ENCODE measurements at places on chromosomes 16 and 17. TPM values are rescaled to one million over a fixed set of nuclear protein-coding genes. Genes with fewer than 3 reads are reported as not detected.
A peak's percentile ranks its signal among the peaks of the same experiment; 100 is the strongest.

DNA sequence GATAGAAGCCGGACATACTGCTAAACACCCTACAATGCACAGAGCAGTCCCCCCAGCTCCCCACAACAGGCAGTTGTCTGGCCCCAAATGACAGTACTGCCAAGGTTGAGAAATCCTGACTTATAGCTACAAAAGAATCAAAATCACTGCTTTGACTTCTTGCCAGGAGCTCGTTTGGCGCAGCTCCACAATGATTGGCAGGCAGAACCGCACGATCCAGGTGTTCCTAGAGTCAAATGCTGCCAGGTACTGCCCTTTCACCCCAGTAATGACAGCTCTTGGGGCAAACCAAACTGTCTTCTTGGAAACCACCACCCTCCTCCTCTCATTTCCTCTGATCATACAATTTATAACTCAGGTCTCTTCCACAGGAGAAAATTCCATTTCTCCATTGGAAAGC is 2.2 kb upstream of the TMC5 start:
- DNase-seq = no peak

- DNase-seq = peak; percentile 57
Observed at GRCh38 chr17:56929362-56929969, 15.6 kb upstream of the TRIM25 start.

DNA sequence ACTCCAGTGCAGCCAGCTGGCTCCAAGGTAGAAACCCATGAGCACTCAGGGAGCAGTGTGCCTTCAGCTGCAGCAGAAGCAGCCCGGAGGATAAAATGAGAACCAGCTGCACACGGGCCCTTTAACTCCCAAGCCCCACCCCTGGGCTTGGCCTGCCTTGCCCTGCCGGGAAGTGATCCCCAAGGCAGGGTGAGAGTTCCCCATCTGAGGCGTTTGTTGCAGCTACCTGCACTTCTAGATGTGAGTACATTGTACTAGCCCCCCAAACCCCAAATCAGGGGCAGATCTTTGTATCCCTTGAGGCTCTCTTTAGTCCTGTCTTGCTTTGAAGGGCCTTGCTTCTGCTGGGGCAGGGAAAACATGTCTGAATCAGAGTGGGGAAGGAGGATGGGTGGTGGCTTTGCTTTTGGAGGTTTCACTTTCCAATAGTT is at the start of gene MVP:
TSS of gene MVP (plus strand) at position 192 of the 431 bp plus-strand sequence. CDS start 10,088 bp downstream, outside the sequence.
- peak; percentile 72 for DNase-seq

GRCh38 chr17:21140911-21141310 is 14.1 kb downstream of the DHRS7B start:
- DNase-seq = peak; percentile 41

DNA sequence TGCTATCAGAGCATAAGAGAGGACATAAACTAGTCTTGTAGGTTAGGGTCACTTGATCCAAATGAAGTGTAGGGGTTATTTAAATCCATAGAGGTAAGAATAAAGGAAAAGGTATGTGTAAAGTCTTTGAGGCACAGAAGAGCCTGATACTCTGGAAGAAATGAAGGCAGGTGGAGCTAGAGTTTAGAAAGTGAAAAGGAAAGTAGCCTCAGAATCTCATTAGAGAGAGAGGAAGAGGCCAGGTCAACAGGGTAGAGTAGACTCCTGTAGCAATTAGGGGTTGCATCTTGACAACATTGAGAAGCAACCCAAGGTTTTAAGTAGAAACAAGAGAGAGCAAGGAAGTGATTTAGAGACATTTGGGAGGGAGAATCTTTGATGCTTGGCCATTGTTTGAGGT is 235.2 kb upstream of the SOX9 start:
- DNase-seq = no peak

DNA sequence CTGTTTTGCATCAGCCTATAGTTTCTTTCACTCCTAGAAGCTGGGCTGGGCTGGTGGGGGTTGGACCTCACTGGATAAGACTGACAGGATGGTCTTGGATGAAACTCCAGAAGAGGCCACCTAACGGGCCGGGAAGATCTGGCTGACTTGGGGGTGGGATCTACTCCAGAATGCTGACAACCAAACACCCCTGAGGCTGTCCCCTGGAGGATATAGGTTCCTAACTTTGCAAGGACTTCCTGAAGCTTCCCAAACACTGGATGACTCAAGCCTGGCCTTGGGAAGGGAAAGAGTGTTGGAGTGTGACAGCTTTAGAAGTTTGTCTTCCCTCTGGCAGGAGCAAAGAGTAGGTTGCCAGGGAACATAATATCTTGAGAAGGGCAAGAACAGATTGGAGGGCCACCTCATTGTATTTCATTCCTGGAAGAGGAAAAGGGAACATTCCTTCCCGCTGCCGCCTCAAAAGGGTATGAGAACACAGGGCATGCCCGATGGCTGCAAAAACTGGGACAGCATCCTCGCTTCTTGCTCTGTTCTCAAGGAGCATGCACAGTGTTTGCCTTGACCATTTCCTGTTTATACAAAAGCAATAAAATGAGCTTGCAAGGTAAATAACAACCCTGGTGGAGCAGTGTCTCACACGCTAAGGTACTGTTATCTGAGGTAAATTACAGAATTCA is 6.8 kb upstream of the CYB5B start:
- DNase-seq = no peak

Gene LCAT
- total RNA-seq = 9.8 TPM

DNA sequence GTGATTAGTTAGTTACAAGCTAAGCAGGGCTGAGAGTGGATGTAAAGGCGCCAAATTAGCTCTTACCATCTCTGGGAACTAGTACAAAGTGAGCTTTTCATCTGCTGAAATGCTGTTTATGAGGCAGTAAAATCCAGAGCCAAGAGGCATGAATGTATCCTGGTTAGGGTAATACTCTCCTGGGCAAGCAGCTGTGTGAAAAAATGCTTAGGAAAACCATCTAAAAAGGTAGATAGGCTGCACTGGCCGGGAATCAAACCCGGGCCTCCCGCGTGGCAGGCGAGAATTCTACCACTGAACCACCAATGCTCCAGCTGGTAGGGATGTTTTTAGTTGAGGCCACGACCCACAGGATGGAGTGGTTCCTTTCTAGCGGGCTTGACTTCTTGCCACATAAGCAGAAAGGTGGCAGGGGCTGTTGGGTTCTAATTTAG is 23.0 kb downstream of the VAC14 start:
- DNase-seq = no peak

DNA sequence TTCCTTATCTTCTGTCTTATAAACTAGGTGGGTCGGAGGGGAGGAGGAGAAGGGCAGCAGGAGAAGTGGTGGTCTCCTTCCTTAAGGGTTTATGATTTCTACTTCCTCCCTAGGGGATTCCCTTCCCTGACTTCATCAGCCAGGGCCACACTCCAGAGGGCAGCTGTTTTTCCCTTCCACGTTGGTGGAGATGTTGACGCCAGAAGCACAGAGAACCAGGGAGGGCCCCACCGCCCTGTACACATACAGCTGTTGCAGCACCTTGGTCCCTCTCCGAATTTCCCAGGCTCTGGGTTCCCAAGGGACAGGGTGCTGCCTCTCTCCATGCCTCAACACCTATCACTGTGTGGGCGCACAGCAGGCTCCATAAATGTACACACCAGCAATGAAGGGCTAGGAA is 5.6 kb upstream of the SLC6A4 start:
- no peak for DNase-seq

DNA sequence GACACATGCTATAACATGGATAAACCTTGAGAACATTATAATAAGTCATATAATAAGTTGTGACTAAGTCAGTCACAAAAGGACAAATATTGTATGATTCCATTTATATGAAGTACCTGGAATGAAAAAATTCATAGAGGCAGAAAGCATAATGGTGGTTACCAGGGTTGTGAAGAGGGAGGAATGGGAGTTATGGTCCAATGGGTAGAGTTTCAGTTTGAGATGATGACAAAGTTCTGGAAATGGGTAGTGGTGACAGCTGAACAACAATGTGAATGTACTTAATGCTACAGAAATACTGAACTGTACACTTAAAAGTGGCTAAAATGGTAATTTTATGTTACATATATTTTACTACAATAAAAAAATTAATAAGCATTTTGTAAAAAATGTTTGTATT is 49.7 kb downstream of the MYO1D start:
- no peak for DNase-seq

Gene PGAP3
- total RNA-seq = 12.4 TPM

GRCh38 chr16:25228372-25228771 is 11.6 kb downstream of the AQP8 start:
- DNase-seq = no peak

DNA sequence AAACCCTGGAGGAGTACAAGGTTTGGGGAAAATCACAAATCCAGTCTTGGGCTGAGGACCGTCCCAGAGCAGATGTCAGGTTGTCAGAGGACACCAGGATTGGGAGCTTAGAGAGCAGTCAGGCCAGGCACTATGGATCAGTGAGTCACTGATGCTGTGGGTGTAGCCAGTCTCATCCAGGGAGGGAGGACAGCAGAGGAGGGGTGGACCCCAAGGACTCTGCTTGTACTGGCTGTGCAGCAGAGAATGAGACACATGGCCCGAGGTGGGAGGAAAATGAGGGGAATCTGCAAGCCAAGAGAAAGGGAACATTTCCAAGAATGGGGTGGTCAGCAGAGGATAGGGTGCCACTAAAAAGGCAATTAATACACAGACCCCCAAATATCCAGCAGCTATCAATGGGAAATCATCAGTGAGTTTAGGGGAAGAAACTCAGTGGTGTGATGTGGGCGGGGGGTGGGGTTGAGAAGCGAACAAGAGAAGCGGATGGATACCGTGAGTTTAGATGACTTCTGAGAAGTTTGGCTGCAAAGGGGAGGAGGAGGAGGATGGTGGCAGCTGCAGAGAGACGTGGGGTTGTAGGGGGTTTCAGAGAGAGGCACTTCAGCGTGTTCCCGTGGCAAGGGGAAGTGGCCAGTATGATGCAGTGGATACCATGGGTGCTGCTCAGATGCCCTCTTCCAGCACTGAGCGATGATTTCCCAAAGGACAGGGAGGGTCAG is 43.9 kb downstream of the ARHGAP27 start:
- no peak for DNase-seq

GRCh38 chr17:27494192-27495091 is 38.2 kb downstream of the KSR1 start:
- no peak for DNase-seq

DNA sequence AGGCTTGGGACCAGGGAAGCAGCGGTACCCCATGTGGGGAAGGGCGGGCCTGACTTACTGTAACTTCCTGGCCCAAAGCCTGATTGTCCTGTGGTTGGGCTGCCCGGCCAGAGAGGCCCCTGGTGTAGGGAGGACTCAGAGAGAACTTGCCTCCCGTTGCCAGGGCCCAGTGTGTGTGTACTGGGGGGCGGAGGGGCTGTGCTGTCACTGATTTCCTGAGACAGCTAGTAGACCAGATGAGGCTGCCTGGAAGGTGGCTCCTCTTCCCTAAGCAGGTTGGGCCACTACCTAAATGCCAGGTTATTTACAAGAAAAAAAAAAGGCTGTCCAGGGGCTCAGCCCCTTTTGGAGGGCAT is 16.7 kb downstream of the SOCS3 start:
- DNase-seq = no peak

DNA sequence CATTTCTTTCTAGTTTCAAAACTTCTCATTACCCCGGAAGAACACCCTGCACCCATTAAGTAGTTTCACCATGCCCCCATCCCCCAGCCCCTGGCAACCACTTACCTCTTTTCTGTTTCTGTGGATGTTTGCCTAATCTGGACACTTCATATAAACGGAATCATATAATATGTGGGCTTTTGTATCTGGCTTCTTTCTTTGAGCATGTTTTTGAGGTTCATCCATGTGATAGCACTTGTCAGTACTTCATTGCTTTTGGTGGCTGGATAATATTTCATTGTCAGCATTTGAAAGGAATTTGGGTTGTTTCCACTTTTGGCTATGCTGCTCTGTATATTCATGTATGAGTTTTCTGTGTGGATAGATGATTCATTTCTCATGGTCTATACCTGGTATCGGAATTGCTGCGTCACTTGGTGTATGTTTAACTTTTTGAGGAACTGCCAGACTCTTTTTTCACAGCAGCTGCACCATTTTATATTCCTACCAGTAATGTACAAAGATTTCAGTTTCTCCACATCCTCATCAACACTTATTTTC is 30.0 kb upstream of the SLC5A10 start:
- DNase-seq = peak; percentile 45

GRCh38 chr17:40509626-40510327 is 8.4 kb upstream of the TNS4 start:
- no peak for DNase-seq

DNA sequence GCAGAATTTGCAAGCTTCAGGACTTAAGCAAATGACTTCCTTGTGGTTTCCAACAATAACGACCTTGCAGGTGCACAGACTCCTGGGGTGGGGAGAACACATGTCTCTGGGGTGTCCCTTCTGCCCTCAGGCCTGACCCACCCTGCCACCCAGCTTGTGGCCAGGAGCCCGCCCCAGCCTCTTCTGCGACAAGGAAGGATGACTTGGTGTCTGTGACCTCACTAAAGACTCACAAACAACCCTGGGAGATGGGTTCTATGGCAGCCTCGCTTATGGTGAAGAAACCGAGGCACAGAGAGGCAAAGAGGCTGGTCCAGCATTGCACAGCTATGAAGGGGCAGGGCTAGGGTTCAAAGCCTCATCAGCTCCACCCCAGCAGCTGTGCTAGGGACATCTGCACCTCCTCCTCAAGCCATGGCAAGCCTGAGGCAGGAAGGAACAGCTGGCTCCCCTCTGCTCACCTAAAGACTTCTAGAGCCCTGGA is 2.6 kb downstream of the ATP2A3 start:
- DNase-seq = peak; percentile 97

Gene BICDL2
- not detected for total RNA-seq

GRCh38 chr17:48809182-48809581 is 7.8 kb downstream of the TTLL6 start:
- no peak for DNase-seq

Gene FOXF1
- not detected for total RNA-seq

GRCh38 chr17:78589885-78590284 is 12.7 kb upstream of the DNAH17 start:
- no peak for DNase-seq

DNA sequence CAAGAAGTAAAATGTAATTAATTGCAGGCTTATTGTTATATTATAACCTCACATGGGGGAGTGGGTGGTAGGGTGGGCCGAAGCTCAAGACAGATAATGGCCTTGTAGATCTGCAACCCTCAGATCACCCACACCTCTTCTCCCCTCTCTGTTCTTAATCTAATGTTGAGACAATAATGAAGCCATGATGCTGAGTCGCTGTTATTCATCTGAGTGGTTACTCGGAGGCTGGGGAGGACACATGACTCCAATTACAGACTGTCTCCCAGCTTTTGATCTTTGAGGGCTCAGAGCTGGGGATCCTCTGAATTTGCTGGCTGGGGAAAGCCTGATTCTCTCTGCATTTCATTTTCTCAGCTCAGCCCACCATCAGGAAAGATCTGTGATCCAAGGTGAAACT is 275.3 kb downstream of the SHISA9 start:
- no peak for DNase-seq

DNA sequence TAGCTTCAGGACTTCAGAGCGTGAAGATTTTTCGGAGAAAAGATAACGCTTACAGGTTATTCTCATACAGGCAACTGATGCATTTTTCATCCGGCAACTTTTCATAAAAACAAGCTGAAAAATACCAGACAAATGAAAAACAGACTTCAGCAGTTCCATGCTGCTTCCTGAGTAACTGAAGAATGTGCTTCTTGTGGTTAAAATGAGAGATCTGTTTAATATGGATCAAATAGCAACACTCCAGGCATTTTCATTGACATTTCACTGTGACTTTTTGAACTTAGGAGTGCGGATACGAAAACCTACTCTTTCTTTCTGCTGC is 705 bp upstream of the PITPNC1 start:
- DNase-seq = no peak

- DNase-seq = no peak
Observed at GRCh38 chr16:14436401-14436955, 193.6 kb downstream of the PARN start.

- DNase-seq = no peak
Observed at GRCh38 chr16:81259916-81260315, 21.4 kb downstream of the BCO1 start.

Gene GGT6
- not detected for total RNA-seq

GRCh38 chr16:48503779-48504178 is 106.2 kb downstream of the N4BP1 start:
- no peak for DNase-seq

All from OCI-LY7 (cell line).